Esophagus muscularis mucosa (tissue), 4 donors: ENCODE measurements at places on chromosomes 7 and 10. TPM values are rescaled to one million over a fixed set of nuclear protein-coding genes. Genes with fewer than 3 reads are reported as not detected.

GPR146 gene
- 24.0 TPM for total RNA-seq

MKI67 gene
- total RNA-seq = 0.17 TPM

SPDYE9 gene
- total RNA-seq = not detected

BAG3 gene
- 79.7 TPM for total RNA-seq

IFIT1B gene
- 0.33 TPM for total RNA-seq

NPFFR1 gene
- not detected for total RNA-seq

PDE6C gene
- not detected for total RNA-seq

GRCh38 chr10:57102236-57102635, 741.2 kb upstream of the ZWINT start:
- DNase-seq = no peak

DNA sequence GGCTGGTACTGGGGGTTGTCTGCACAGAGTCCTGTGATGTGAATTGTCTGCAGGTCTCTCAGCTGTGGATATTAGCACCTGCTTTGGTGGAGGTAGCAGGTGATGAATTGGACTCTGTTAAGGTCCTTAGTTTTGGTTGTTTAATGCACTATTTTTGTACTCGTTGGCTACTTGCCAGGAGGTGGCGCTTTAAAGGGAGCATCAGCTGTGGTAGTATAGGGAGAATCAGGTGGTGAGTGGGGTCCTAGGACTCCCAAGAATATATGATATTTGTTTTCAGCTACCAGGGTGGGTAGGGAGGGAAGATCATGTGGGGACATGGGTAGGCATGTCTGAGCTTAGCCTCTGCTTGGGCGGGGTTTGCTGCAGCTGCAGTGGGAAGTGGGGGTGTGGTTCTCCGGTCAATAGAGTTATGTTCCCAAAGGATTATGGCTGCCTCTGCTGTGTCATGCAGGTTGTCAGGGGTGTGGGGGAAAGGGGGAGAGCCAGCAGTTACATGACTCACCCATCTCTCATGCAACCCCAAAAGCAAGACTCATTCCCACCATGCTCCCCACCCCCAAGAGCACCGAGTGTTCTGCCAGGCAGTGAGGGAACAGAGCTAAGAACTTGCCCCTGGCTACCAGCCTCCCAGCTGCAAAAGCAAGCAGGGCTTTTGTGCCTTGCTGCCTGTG, 53.7 kb upstream of the ZNF273 start:
- no peak for DNase-seq

GRCh38 chr7:91383053-91383904, 119.0 kb downstream of the FZD1 start:
- no peak for DNase-seq

- no peak for DNase-seq
Measured at GRCh38 chr10:77550378-77550777, 87.2 kb downstream of the KCNMA1 start.

GRCh38 chr7:16883918-16884317, 2.1 kb upstream of the AGR3 start:
- DNase-seq = no peak

GRCh38 chr10:31319602-31320549, 860 bp downstream of the ZEB1 start:
- DNase-seq = no peak

- DNase-seq = peak; percentile 19
Measured at GRCh38 chr10:43963379-43963778, 314.7 kb upstream of the ZNF32 start.

DNA sequence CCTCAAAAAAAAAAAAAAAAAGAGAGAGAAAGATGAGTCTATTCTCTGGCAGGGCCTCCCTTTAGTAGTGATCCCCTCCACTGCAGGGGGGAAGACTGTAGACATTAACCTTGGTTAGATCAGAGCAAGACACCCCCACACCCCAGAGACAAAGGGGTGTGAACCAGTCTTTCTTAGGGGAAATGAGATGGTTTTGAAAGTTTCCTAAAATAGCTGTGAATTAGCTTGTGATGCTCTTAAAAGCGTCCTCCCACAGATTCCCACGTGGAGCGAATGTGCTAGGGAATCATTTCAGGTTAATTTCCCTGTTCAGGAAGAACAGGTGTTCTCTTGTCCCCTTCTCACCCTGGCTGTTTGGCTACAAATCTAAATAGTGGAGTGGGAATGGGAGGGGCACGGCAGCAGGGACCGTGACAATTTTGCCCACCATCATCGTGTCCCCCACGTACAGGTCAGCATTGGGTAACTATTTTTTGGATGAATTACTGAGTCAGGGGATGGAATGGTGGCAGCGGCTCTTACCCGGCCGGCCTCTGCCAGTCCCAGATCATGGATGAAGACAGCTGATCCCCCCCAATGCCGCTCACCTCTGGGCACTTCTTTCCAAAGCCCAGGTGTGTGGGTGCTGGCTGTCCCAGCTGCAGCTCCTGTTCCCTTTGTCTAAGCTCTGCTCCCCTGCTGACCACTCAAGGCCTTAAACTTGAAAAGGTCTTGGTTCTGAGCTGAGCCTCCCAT, 152.9 kb downstream of the CCDC3 start:
- DNase-seq = no peak
